Endothelial cell of umbilical vein (primary cell): ENCODE measurements at places on chromosomes 3 and 15. TPM values are rescaled to one million over a fixed set of nuclear protein-coding genes. Genes with fewer than 3 reads are reported as not detected.

Gene CPA3
- 1.7 and 3.3 TPM in 2 replicates for total RNA-seq

Gene CEMIP
- total RNA-seq: not detected in 2 replicates

Gene GRK7
- total RNA-seq: not detected in 2 replicates

Gene GPR149
- total RNA-seq: not detected in 2 replicates

Gene IGF2BP2
- 122 and 130 TPM in 2 replicates for total RNA-seq

Gene EPB42
- total RNA-seq: not detected in 2 replicates

Gene TATDN2
- 26.8 and 31.7 TPM in 2 replicates for total RNA-seq

Gene GHSR
- total RNA-seq: not detected in 2 replicates

Gene SLC35G2
- 17.7 and 19.4 TPM in 2 replicates for total RNA-seq

Gene IQCF5
- not detected in 2 replicates for total RNA-seq

Gene CELSR3
- 0.46 and 0.71 TPM in 2 replicates for total RNA-seq

Gene CLDN16
- total RNA-seq: not detected in 2 replicates

Gene GOLGA6L4
- total RNA-seq: 5.3 and 7.5 TPM in 2 replicates

Gene C3orf22
- not detected in 2 replicates for total RNA-seq

Gene SERP1
- 81.7 and 82.0 TPM in 2 replicates for total RNA-seq

Gene IGDCC3
- not detected in 2 replicates for total RNA-seq

Gene CADPS
- not detected in 2 replicates for total RNA-seq

Gene PFN2
- 97.1 and 124 TPM in 2 replicates for total RNA-seq

Gene SSUH2
- total RNA-seq: 0.44 TPM in 1 of 2 replicates, not detected in the other

Gene PAQR5
- 0.09 TPM in 1 of 2 replicates, not detected in the other for total RNA-seq

Gene IP6K1
- total RNA-seq: 54.6 and 60.8 TPM in 2 replicates

Gene PLA2G4E
- not detected in 2 replicates for total RNA-seq

Gene SOX2
- 0.13 TPM in 1 of 2 replicates, not detected in the other for total RNA-seq

Gene SLC28A1
- not detected in 2 replicates for total RNA-seq

Gene CCR3
- not detected in 2 replicates for total RNA-seq

Gene SRGAP3
- total RNA-seq: not detected in 2 replicates

Gene GPR160
- total RNA-seq: 1.1 and 1.3 TPM in 2 replicates

Gene C3orf62
- total RNA-seq: 3.9 and 5.6 TPM in 2 replicates
